A673 (cell line): ENCODE measurements at places on chromosomes 5 and 9.

GRCh38 chr5:72472031-72472430, 35.2 kb downstream of the ZNF366 start:
- DNase-seq, result no peak
- H3K36me3 ChIP-seq, result no peaks in the 10 kb centered on the region
- H3K27ac ChIP-seq, result no peak overlapping the region
- H3K4me3 ChIP-seq, result no peak overlapping the region

GRCh38 chr9:3290231-3290840, 235.5 kb downstream of the RFX3 start:
- H3K27ac ChIP-seq, result no peak overlapping the region
- H3K4me1 ChIP-seq, result no peaks in the 10 kb centered on the region
- no peaks in the 10 kb centered on the region for H3K36me3 ChIP-seq
- no peak overlapping the region for H3K4me3 ChIP-seq
- DNase-seq, result no peak
- no peaks in the 10 kb centered on the region for H3K27me3 ChIP-seq

- no peak for DNase-seq
- no peak overlapping the region for H3K27ac ChIP-seq
- H3K27me3 ChIP-seq, result no peaks in the 10 kb centered on the region
- no peak overlapping the region for H3K4me3 ChIP-seq
Observed at GRCh38 chr9:89642789-89643188, 38.0 kb downstream of the GADD45G start.

GRCh38 chr5:115084246-115084793, 85.4 kb downstream of the TRIM36 start:
- H3K36me3 ChIP-seq, result no peaks in the 10 kb centered on the region
- H3K27ac ChIP-seq, result peak overlapping the region; percentile 21
- no peak overlapping the region for H3K4me3 ChIP-seq
- no peaks in the 10 kb centered on the region for H3K27me3 ChIP-seq
- H3K4me1 ChIP-seq, result peaks cover 13% of the 10 kb centered on the region

DNA sequence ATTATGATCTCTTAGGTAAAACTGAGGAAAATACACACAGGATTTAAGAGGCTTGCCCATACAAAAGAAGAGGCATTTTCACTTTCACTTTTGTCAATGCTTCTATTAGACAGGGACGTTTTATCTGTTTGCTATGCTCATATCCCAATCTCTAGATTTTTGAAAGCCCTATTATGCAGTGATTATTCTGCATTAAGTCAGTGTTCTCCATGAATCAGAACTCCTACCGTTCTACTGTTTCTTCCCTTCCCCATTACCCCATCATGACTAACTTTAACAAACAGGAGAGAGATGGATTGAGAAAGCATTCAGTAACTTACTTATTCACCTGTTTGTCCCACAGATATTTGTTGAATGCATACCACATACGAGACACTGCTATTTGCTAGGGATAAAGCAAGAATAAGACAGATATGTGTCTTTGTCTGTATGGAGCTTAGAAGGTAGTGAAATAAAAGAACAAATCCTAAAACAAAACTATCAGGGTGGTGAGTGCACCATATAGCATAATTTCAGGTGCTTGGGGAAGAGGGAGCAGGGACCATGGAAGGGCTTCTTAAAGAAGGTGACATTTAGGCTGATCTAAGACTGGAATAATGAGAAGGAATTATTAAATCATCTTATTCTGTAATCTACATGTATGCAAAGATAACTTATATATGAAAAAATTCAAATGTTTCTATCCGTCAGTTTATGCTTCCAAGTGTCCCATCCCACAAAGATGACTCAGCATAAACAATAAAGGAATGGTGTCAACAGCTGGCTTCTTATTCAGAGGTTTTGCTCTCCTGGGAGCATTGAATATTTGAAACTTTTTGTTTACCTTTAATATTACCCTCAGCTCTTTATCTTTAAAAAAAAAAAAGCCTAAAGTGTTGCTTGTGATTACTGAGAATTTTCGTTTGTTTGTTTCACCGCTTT, 328.1 kb downstream of the HINT1 start:
- H3K27me3 ChIP-seq, result no peaks in the 10 kb centered on the region
- H3K4me3 ChIP-seq, result peak overlapping the region; percentile 16
- no peaks in the 10 kb centered on the region for H3K36me3 ChIP-seq

DNA sequence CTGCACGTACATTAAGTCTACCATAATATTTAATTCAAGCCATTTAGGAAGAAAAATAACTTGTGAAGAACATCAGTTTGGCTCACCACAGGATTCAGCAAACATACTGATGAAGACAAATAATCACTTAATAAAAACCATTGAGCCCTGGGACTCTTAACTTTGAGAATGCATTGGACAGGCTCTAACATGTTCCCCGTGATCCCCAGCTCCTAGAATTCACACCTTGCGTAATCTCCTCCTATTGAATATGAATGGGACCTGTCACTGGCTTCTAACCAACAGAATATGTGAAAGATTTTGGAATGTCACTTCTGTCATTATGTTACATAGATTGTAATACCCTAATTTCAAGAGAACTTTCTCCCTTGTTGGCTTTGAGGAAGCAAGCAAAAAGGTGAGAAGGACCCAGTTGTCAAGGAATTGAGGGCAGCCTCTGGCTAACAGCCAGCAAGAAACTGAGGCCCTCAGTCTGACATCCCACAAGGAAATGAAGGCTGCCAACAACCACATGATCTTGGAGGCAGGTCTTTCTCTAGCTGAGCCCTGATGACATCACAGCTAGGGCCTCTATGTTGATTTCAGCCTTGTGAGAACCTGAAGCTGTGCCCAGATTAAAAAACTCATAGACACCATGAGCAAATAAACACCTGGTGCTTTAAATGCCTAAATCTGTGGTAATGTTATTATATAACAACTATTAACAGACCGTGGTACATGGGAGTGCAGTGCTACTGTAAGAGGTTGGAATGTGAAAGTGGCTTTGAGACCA, 433.2 kb downstream of the SEMA5A start:
- no peaks in the 10 kb centered on the region for H3K27me3 ChIP-seq
- DNase-seq, result no peak
- H3K27ac ChIP-seq, result no peak overlapping the region
- no peaks in the 10 kb centered on the region for H3K36me3 ChIP-seq
- H3K4me1 ChIP-seq, result no peaks in the 10 kb centered on the region

- no peak overlapping the region for H3K27ac ChIP-seq
- no peaks in the 10 kb centered on the region for H3K27me3 ChIP-seq
- no peaks in the 10 kb centered on the region for H3K36me3 ChIP-seq
- H3K4me3 ChIP-seq, result no peak overlapping the region
- no peak for DNase-seq
Observed at GRCh38 chr5:105816961-105817360, 1853.8 kb downstream of the EFNA5 start.

DNA sequence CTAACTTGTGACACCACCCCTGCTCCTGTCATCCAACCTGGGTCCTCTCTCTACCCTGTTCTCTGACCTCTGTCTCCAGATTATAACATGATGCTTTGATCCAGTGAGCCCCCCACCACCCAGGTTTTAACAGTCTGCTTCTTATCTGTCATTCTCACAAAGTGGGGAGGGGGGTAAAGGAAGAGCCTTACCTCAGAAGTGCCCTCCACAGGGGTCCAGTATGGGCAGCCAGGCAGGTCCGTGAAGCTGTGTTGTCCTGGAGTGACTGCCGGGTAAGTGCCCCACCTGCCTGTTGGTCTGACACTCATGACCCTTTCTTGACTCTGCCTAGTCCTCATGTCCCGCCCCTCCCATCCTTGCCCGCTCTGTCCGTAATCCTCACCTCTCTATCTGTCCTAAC, 3.4 kb downstream of the IL11RA start:
- no peaks in the 10 kb centered on the region for H3K27me3 ChIP-seq
- H3K4me1 ChIP-seq, result peaks cover 25% of the 10 kb centered on the region

DNA sequence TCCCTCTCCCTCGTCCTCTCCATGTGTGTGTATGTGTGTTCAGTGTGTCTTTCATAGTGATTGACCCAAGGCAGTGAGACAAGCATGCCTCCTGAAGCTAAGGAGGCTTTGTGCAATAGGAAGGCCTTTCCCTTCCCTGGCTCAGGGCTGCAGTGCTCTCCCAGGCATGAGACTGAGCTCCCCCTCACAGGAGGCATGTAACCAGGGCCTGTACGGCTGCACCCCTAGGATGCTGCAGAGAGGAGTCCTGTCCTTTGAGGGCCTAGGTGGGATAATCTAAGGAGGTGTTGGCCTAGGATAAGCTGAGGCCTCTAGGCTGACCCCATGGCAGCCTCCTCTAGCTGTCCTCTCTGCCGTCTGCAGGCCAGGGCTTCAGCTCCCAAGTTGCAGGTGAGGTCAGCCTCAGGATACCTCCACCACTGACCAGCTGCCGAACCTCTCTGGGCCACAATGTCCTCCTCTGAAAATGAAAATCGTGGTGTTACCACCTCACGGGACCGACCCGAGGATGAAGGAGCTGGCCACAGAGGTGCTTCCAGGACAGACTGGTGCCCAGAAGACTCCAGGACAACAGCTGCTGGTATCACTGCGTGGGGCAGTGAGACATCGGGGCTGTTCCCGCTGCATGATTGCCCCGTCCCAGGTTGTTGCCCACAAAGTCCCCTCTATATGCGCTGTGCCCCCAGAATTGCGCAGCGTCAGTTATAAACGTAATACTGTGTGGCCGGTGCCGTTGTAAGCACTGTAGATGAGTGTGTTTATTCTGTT, 129.6 kb downstream of the BARX1 start:
- no peak overlapping the region for H3K27ac ChIP-seq
- no peak overlapping the region for H3K4me3 ChIP-seq
- H3K36me3 ChIP-seq, result no peaks in the 10 kb centered on the region
- no peak for DNase-seq
- H3K4me1 ChIP-seq, result no peaks in the 10 kb centered on the region

DNA sequence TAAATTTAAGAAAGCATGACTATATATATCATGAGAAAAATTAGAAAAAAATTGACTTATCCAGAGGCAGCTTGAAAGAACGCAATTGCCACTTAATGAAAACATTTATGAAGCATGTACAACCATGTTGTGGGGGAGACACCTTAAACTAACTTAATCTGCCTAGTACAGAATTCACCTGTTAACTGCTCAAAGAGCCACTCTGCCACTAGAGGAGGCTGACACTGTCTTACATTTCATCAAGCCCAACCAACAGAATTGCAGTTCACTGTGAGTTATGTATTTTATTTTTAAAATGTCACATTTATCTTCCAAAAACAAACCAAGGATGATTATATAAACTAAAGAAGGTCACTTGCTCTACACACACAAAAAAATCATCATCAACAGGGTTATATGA, 252.9 kb downstream of the MLLT3 start:
- no peak for DNase-seq
- no peaks in the 10 kb centered on the region for H3K36me3 ChIP-seq
- no peaks in the 10 kb centered on the region for H3K27me3 ChIP-seq
- H3K27ac ChIP-seq, result no peak overlapping the region
- no peaks in the 10 kb centered on the region for H3K4me1 ChIP-seq
- no peak overlapping the region for H3K4me3 ChIP-seq

GRCh38 chr9:74771262-74771585, 116.5 kb downstream of the TRPM6 start:
- no peak for DNase-seq
- no peak overlapping the region for H3K27ac ChIP-seq
- H3K4me3 ChIP-seq, result no peak overlapping the region
- H3K36me3 ChIP-seq, result no peaks in the 10 kb centered on the region
- H3K27me3 ChIP-seq, result no peaks in the 10 kb centered on the region

GRCh38 chr5:117195076-117195475, 620.5 kb upstream of the SEMA6A start:
- no peak overlapping the region for H3K4me3 ChIP-seq
- no peaks in the 10 kb centered on the region for H3K4me1 ChIP-seq
- H3K36me3 ChIP-seq, result no peaks in the 10 kb centered on the region
- no peaks in the 10 kb centered on the region for H3K27me3 ChIP-seq
- no peak for DNase-seq
- no peak overlapping the region for H3K27ac ChIP-seq

DNA sequence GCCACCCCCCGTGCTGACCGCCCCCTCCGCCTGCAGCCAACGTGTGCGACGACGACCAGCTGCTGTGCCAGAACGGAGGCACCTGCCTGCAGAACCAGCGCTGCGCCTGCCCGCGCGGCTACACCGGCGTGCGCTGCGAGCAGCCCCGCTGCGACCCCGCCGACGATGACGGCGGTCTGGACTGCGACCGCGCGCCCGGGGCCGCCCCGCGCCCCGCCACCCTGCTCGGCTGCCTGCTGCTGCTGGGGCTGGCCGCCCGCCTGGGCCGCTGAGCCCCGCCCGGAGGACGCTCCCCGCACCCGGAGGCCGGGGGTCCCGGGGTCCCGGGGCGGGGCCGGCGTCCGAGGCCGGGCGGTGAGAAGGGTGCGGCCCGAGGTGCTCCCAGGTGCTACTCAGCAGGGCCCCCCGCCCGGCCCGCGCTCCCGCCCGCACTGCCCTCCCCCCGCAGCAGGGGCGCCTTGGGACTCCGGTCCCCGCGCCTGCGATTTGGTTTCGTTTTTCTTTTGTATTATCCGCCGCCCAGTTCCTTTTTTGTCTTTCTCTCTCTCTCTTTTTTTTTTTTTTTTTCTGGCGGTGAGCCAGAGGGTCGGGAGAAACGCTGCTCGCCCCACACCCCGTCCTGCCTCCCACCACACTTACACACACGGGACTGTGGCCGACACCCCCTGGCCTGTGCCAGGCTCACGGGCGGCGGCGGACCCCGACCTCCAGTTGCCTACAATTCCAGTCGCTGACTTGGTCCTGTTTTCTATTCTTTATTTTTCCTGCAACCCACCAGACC, 80.2 kb downstream of the NTNG2 start:
- peak overlapping the region; percentile 63 for H3K27ac ChIP-seq
- no peaks in the 10 kb centered on the region for H3K36me3 ChIP-seq
- peak; percentile 43 for DNase-seq
- H3K27me3 ChIP-seq, result no peaks in the 10 kb centered on the region
- peaks cover 34% of the 10 kb centered on the region for H3K4me1 ChIP-seq
- peak overlapping the region; percentile 65 for H3K4me3 ChIP-seq

DNA sequence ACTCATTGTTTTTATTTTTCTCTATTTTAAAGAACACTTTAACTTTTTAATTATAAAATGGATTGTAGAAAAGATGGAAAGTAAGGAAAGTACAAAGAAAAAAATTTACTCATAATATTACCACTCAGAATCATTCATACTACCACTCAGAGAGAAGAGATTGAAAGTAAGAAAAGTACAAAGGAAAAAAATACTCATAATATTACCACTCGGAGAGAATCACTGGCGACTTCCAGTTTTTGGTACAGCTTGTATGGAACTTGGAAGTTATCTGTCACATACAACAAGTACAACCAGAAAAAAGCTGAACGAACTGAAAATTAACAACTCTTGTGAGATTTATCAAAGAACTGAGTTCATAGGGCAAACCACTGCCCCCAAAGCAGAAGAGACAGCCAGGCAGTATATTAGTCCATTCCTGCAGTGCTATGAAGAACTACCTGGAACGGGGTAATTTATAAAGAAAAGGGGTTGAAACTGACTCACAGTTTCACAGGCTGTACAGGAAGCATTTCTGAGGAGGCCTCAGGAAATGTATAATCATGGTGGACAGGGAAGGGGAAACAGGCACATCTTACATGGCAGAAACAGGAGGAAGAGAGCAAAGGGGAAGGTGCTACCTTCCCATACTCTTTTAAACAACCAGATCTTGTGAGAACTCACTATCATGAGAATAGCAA, 183.9 kb downstream of the SMARCA2 start:
- no peak overlapping the region for H3K4me3 ChIP-seq
- no peaks in the 10 kb centered on the region for H3K36me3 ChIP-seq
- no peak for DNase-seq
- no peaks in the 10 kb centered on the region for H3K4me1 ChIP-seq
